ENCODE measurements at places on chromosomes 4 and X.

GRCh38 chr4:48739560-48740019 is 40.5 kb downstream of the FRYL start:
- DNase-seq: no peak

- DNase-seq: no peak
Observed at GRCh38 chr4:52684896-52685295, 25.8 kb upstream of the USP46 start.

- DNase-seq: no peak
Observed at GRCh38 chr4:99221980-99222379, 2.9 kb upstream of the ADH6 start.

DNA sequence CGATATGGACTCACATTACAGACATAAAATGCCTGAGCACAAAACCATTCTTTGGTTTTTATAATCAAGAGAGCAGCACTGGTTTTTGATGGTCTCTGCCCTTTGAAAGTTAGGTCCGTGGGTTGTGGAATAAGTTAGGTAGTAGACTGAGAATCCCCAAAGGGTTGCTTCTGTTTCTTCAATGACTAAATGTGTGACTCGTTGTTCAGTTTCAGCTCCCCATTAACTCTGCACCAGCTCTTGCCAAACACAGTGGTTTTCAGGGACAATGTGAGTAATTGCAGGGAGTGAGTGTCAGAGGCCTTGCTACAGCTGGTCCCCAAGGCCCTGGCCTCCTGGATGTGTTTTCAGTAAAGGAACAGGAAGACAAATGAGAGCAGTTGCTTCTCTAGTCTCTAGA is 24.8 kb downstream of the SMIM20 start:
- DNase-seq: no peak

DNA sequence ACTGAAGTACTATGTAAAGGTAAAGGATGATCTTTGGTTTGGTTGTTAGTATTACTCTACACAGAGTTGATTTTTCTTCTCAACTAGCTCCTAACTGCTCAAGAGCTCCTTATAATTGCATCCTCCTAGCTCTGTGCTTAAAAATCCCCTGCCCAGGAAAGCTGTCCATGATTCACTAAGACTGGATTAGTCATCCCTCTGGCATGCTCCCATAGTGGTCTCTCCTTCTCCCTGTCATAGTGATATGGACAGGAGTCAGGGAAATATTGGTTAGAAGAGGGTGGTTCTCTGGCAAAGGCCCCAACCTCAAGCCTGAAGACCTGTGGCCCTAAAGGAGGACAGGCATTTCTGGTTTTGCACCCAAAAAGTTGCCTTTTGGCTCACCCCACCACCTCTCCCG is 242.3 kb upstream of the KCNIP4 start:
- DNase-seq: no peak

DNA sequence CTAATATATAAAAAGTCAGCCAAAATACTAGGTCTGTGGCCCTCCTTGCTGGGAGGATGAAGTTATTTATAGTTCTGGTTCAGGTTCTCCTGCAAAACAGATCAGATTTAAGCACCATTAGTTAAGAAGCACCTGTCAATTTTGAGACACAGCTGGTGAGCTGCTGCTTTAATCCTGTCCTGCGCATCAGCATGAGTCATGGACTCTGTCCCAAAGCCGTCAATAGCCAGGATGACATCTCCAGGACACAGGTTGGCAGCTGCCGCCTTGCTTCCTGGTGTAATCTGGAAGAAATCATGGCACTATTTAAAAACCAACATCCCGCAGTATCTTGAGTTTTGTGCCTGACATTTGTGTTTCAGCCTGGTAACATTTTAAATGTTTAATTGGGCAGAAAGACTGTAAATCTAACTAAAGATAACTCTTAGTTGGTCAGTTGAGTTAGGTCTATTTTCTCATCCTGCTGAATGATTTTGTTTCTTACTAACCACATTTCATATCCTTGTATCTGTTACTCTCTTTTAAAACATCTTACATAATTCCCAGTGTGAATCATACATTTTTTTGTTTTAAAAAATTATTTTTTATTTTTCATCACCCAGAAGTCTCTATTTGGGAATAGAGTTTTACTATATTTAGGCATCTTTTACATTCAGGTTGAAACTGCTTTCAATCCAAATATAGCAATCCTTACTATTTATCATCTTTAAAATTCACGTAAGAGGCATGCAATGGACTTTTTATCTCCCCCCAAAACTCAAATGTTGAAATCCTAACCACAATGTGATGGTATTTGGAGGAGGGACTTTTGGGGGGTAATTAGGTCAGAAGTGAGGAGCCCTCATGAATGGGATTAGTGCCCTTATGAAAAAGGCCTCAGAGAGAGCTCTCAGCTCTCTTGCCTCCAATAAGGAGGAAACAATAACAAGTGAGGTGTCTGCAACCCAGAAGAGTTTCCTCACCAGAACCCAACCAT is 10.1 kb downstream of the PDLIM3 start:
- DNase-seq: no peak

DNA sequence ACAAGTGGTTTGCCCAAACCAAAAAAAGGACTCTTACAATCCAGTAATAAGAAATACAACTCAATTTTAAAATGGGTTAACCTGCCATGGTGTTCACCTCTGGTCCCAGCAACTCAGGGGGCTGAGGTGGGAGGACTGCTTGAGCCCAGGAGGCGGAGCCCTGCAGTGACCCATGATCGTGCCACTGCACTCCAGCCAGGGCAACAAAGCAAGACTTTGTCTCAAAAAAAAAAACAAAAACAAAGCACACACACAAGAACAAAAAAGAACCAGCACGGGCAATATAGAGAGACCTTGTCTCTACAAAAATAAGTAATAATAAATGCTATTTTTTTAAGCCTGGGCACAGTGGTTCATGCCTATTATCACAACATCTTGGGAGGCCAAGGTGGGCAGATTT is 28.7 kb downstream of the ARAP2 start:
- DNase-seq: no peak

GRCh38 chrX:30881797-30882196 is 7.3 kb downstream of the TAB3 start:
- DNase-seq: no peak

GRCh38 chr4:40316782-40317635 is 18.1 kb upstream of the CHRNA9 start:
- no peak for DNase-seq

DNA sequence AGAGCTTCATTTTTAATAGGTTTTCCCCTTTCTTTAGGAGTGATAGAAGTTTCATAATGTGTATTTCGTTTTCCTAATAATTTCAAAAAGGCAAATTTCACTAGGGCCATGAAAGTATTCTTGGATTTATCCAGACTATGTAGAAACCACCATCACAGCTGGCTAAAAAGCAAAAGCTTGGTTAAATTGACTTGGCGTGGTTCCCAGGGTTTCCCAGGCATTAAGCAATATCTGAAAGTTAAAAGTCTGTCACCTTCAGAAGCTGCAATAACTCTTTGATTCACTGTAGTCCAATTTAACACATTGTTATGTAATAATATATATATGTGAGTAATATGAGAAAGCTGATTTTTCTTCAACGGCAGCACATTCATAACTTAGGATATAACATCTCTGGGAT is 38.3 kb downstream of the NDNF start:
- DNase-seq: no peak

DNA sequence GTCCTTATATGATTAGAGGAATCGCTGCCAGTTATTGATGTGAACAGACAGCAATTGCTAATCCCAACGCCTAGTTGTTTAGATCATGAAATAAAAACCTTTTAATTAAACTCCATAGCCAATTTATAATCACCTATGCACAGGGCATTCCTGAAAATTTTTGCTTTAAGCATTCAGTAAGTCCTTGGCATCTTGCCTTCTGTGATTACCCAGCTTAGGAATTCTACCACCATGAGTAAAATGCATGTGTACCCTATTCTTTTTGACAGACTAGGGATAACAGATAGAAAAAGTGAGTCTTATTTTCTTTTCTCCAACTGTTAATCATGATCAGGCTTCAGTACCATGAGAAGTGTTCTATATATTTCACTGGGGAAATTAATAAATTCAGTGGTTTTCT is 995.3 kb upstream of the GRIA3 start:
- no peak for DNase-seq

- no peak for DNase-seq
Observed at GRCh38 chr4:152160225-152160800, 375.6 kb downstream of the FBXW7 start.

- no peak for DNase-seq
Observed at GRCh38 chr4:88967883-88968331, 89.1 kb downstream of the FAM13A start.

GRCh38 chrX:39165773-39166172 is 364.5 kb downstream of the MID1IP1 start:
- DNase-seq: no peak

- DNase-seq: no peak
Observed at GRCh38 chrX:13047759-13048158, 3.3 kb upstream of the FAM9C start.

- no peak for DNase-seq
Observed at GRCh38 chr4:6916587-6917460, 7.2 kb downstream of the TBC1D14 start.

DNA sequence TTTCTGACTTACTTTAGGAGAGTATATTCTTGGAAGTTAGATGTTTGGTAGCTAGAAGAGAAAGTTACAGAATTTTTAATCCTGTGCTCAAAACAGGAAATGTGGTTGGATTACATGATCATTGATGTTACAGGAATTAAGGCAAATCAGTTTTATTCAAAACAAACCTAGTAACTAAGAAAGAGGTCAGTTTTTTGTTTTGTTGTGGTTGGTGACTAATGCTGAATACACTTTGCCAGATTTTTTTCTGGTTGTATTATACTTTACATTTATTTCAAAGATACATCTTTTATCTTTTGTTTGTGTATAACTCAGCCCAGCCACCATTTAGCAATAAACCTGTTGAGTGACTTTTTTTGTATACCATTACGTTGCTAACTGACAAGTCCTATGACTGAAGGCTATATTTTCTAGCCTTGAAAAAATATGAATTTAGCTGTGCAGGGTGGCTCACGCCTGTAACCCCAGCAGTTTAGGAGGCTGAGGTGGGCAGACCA is 116.7 kb downstream of the KLHL8 start:
- DNase-seq: no peak

DNA sequence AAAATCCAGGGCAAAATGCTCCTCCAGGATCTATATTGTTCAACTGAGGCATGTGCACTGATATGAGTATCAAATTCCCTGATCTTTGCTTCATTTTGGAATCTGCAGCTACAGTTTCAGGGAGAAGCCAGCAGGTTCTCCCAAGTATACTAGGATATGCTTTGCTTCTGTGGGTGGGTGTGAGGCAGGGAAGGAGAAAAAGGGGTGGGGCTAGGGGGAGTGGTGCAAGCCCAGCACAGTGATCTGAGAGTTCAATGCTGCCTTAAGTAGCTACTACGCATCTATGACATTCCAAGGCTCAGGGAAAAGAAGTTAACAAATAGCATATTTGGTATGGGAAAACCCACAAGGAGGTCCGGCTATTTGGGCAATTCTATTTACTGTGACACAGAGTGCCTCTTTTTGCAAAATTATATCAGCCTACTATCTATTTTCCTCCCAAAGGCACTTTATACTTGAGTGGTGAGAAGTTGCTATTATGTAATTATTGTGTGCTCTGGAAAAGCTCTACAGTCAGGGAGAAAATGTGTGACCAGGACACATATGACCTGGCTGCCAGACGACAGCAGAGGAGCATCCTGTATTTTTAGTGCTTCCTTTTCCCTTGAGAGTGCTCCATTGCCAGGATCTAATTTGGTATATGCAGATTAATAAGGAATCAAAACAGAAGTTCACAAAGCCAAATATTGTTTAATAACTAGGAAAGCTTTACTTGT is 162.0 kb downstream of the RNF150 start:
- DNase-seq: no peak

DNA sequence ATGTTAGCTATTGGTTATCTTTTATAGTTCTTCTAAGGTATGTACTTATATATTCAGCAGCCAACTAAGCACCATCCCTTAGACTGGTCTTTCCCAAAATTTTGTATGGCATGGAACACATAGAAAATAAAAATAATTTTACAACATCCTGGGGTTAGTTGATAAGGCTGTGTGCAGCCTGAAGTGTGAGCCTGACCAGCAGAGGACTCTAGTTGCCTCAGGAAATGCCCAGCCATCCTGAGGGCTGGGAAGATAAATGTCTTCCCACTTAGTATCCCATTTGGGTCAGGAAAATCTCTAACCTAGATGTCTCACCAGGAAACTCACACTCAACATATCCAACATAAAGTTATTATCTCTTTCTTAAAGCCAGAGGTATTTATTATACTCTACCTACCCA is 251.4 kb upstream of the POF1B start:
- DNase-seq: no peak

GRCh38 chr4:95167805-95168204 is 381.0 kb downstream of the UNC5C start:
- no peak for DNase-seq

GRCh38 chr4:142408003-142408441 is 438.1 kb downstream of the INPP4B start:
- no peak for DNase-seq

DNA sequence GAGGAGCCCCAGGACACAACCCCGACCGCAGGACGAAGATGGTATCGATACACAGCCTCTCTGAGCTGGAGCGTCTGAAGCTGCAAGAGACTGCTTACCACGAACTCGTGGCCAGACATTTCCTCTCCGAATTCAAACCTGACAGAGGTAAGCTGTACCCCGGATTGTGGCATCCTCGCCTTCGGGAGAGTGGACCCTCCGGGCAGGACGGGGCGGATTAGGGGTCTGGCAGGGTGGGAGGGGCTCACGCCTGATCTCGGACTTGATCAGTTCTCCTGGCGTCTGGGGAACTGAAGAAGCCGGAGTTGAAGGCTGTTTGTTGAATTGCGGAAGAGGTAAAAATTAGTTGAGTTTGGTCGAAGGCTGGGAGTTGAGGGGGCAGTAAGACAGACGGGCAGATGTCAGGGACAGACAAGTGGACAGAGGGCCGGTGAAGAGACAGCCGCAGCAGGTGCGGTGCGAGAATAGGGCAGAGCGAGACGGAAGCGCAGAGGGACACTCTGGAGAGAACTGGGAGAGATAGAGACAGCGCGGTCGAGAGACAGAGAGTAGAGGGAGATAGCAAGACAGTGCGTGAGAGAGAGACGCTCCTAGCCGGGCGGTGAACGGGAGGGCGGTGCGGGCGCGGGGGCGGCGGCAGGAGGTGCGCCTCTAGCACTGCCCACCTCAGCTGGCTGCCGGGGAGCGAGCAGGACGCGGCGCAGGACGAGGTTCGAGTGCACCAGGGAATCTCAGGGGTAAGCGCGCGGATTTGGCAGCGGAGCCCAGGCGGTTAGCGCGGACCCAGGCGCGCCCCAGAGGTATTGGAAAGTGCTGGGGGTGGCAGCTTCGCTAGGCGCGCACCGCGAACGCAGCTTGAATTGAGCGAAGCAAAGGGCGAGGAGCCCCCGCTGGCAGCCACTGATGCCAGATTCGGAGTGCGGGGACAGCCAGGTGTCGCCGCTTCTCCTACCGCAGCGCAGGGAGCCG is 23.9 kb downstream of the ARHGAP36 start:
- DNase-seq: no peak

DNA sequence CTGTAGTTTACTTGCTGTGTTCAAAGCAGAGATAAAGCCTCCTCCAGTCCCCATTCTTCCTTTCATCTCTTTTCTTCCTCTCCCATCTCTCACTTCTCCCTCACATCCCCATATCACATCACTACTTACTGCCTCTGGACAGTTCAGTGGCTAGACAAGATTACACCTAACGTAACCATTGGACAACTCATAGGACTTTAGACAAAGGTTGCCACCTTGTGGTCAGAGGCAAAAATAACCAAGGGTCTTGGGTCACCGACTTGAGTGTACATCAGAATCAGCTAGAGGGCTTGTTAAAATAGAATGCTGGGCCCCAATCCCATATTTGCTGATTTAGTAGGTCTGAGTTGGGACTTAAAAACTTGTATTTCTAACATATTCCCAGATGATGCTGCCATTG is 109.3 kb upstream of the DGKK start:
- peak; percentile 11 for DNase-seq

GRCh38 chrX:102934624-102935023 is 2.4 kb upstream of the RAB40AL start:
- no peak for DNase-seq
